ENCODE measurements at places on chromosomes 12 and 14.

- DNase-seq = no peak
Measured at GRCh38 chr14:32512348-32512747, 183.2 kb downstream of the AKAP6 start.

- peak; percentile 24 for DNase-seq
Measured at GRCh38 chr12:57416039-57416996, 14.5 kb downstream of the R3HDM2 start.

- DNase-seq = no peak
Measured at GRCh38 chr12:65830305-65830704, 6.0 kb downstream of the HMGA2 start.

DNA sequence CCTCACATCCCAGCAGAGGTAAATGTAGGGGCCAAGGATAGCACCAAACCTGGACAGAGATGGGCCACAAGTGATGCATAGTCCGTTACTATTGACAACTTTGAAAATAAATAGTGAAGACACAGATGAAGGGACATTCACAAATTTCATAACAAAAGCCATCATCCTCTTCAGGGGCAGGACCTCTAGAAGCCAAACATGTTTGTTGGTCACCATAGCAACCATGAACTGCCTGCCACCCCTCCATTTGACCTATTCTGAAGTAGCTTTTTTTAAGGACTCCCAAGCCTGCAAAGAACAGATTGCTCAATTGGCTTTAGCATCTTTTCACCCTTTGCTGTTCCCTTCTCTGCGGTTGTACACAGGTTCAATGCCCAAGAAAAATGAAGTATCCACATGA, 35.7 kb upstream of the MDM1 start:
- peak; percentile 64 for DNase-seq

DNA sequence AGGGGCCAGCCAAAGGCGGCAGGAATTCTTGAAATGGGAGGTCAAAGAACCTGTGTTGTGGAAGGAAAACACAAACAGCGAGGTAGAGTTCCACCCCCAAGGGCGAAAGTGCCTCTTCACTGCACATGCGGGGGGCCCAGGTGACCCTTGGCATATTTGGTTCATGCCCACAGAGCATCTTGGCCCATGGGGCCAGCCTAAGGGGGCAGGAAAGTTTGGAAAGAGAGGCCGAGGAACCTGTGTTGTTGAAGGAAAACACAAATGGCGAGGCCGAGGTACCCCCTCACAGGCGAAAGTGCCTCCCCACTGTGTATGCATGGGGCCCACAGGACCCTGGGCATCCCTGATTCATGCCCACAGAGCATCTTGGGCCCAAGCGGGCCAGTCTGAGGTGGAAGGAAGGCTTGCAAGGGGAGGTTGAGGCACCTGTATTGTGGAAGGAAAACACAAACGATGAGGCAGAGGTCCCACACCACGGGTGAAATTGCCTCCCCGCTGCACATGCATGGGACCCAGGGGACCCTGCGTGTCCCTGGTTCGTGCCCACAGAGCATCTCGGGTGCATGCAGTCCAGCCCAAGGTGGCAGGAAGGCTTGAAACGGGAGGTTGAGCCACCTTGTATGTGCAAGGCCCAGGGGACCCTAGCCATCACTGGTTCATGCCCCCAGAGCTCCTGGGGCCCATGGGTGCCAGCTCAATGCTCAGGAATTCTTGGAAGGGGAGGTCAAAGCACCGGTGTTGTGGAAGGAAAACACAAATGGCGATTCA, 384.1 kb downstream of the ALG10 start:
- DNase-seq = no peak

DNA sequence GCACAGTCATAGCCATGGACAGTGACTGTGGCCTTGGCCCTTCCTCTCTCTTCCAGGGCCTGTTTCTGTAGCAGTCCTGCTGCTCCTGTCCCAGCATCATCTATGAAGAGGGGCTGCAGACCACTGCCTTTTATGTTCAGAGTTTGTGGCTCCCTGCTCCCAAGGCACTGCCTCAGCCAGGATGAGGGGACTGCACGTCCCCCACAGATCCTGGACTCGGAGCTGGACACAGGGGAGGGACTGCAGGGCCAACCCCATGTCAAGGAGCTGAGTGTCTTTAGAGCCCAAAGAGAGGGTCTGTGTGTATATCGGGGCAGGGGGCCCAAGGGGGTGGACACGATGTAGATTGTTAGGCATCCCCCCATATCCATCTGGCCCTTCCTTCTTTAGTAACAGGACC, 60.6 kb upstream of the DIO3 start:
- DNase-seq = no peak

- no peak for DNase-seq
Measured at GRCh38 chr12:116734156-116734768, 3.6 kb downstream of the SPRING1 start.

GRCh38 chr12:2494486-2495192, 300.1 kb upstream of the FKBP4 start:
- no peak for DNase-seq

DNA sequence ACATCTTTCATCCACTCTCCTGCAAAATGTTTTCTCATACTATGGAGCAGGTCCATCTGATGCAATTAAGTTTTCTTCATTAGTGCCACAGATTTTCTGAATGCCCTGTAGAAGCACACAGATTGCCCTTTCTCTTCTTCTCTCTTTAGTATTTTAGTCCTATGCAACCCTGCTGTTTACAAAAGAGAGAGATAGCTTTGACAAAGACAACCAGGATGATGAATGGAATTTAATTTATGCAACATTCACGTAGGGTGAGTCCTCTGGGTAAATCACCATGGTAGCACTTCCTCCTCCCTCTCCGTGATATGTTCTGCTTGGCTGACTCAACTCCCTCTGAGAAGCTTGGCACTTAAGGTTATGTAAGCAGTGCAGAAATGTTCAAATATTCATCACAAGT, 400.9 kb upstream of the PDE3A start:
- peak; percentile 52 for DNase-seq

- no peak for DNase-seq
Measured at GRCh38 chr12:117188961-117189724, 1.1 kb downstream of the FBXO21 start.

DNA sequence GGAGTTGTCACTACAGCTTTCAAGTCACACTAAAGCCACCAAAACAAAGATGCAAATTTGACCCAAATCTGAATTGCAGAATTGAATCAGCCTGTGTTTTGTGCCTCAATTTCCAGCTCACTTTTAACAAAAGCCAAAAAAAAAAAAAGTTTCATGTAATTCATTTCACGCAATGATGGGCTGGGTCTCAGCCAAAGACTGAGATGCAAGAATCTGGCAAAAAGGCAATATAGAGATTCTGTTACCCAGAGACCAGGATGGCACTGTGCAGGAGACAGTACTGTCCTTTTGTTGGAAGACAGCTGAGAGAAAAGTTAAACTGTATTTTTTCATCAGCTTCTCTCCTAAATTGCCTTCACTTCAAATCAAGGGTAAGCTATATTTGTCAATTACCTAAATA, 205.7 kb upstream of the NPAS3 start:
- no peak for DNase-seq

DNA sequence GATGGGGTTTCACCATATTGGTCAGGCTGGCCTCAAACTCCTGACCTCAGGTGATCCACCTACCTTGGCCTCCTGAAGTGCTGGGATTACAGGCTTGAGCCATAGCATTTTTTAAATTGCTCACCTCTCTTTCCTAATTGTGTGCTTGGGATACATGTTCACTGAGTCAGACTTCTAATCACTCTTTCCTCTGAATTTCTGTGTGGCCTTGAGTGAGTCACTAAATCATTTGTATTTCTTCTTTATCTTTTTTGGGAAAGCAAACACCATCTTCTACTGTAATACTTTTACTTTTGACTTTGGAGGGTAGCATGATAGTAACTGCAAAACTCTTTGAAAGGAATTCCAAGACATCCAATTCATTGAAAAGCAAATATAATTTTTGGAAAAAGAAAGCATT, 60.8 kb downstream of the FLRT2 start:
- DNase-seq = no peak

- DNase-seq = no peak
Measured at GRCh38 chr14:102249041-102249440, 55.9 kb downstream of the MOK start.

GRCh38 chr14:28142400-28143015, 624.1 kb upstream of the FOXG1 start:
- peak; percentile 1 for DNase-seq

All from NB4 (cell line).